H4 (cell line): ENCODE measurements at places on chromosomes 6 and 20. TPM values are rescaled to one million over a fixed set of nuclear protein-coding genes. Genes with fewer than 3 reads are reported as not detected.

DNA sequence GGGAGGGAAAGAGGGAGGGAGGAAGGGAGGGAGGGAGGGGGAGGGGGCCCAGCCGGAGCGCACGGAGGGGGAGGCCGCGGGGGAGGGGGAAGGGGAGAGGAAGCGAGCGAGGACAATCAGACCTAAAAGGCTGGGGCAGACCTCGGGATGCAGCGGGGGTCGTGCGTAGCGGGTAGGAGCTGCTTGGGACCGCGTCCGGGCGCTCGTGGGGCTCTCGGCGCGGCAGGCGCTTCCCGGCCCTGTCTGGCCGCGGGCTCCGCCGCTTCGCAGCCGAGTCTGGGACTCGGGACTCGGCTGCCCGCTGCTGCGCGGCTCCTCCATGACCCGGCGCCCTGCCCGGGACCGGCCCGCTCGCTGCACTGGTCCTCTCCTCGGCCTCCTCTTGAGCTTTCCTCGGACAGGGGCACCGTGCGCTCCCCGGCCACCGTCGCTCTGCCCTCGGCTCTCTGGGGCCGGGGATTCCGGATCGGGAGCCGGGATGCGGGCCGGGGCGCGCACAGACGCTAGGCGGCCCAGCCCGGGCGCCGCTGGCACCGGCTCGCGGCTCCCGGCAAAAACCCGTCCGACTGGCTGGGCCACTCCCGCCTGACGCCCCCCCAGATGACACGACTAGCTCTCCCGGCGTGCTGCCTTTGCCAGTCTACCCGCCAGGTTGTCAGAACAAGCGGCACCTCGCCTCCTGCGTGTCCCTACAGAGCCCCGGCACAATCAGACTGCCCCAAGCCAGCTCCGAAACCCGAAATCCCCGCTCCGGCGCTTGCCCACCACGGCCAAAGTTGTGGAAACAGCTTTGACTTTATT, 2.2 kb downstream of the TFAP2A start:
- DNase-seq, result no peak

CALHM6 gene
- total RNA-seq, result 0.91 TPM in 1 of 2 replicates, not detected in the other

- DNase-seq, result no peak
Observed at GRCh38 chr6:12001004-12001705, 11.0 kb upstream of the HIVEP1 start.

LAMA4 gene
- 16.4 and 18.4 TPM in 2 replicates for total RNA-seq

UBE3D gene
- total RNA-seq, result 4.2 and 9.3 TPM in 2 replicates

- DNase-seq, result no peak
Observed at GRCh38 chr6:169784821-169785340, 33.5 kb downstream of the ERMARD start.

CDSN gene
- not detected in 2 replicates for total RNA-seq
